Head of caudate nucleus (tissue), 42 donors: ENCODE measurements at places on chromosomes 11 and 22.

DNA sequence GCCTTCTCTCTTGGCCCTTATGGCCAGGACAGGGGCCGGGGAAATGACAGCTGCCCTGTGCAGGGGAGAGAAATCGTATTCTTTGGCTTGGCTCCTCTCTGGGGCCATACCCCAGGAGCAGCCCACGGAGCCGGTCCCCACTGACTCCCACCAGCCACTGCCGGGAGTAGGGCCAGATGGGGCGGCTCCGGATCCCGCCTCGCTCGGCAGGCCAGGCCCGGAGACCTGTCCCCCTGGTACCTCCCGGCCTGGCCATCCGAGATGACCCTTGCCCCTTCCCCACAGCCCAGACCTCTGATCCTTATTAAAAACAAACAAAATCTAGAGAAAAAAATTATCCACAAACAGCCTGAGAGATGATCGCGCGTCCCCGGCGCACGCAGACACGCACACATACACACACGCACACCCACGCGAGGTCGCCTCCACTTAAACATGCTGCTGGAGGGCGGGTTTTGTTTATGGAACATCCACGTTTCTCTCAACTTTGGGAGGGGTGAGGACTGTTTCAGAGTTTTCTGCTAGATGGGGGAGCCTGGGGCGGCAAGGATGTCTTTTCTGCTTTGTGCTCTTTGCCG is 59.1 kb downstream of the IGLL1 start:
- peak; percentile 43 for DNase-seq

DNA sequence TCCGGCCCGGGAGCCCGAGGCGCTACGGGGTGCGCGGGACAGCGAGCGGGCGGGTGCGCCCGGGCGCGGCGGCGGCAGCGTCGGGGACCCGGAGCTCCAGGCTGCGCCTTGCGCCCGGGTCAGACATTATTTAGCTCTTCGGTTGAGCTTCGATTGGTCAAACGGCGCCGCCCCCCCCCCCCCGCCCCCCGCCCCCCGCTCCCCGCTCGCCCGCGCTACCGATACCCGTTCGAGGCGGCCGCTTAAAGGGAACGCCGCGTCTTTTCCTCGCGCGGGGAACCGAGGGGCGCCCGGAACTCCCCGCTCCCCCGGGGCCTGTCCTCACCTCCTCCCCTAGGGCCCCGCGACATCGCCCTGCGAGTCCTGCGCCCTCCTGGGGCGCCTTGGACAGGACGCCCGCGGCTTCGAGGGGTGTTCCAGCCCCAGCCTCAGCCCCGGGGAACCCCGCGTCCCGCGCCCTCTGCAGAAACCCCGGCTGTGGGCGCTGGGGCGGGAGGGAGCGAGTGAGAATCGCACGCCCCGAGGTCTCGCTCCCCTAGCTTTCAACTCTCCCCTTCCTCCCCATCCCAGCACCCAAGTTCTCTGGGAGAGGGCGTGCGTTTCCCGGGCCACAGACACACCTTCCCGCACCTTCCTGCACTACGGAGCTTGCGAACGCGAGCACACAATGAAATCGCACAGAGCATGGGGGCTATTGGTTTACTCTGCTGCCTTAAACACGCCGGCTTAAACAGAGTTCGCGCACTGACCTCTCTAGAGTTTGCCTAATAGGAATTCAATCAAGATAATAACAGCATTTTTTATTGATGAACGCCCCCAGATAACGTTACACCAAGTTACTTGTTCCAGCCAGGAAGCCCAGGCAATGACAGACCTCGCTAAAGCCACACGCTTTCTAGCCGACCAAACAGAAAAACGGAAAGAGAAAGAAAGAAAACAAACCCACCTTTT is at the start of gene BDNF:
Gene BDNF (minus strand): TSS at position 105 of the 951 bp plus-strand sequence. CDS start 41,891 bp downstream, outside the sequence.
- DNase-seq, result no peak

DNA sequence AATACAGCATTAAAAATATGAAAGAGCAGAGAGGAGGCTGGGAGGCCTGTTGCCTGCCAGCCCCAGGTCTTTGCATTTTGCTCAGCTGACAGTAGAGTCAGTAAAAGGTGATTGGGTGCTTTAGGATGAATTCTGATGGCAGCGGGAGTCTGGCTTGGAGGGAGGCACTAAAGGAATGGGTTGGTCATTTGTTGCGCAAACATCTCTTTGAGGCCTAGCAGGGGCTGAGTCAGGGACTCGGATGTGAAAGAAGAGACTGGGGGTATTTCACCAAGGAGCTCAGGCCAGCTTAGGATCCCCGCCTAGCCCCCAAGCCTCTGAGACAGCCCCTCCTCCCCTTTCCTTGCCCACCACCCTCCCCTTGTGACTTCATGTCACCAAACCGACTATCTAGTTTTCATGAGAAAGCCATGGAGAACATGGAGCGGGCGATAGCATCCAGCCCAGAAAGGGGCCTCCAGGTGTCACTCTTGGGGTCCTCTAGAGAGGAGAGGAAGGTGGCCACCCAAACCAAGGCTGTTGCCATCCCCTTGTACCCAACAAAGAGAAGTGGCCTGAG is 9.7 kb downstream of the DGKZ start:
- peak; percentile 49 for DNase-seq

DNA sequence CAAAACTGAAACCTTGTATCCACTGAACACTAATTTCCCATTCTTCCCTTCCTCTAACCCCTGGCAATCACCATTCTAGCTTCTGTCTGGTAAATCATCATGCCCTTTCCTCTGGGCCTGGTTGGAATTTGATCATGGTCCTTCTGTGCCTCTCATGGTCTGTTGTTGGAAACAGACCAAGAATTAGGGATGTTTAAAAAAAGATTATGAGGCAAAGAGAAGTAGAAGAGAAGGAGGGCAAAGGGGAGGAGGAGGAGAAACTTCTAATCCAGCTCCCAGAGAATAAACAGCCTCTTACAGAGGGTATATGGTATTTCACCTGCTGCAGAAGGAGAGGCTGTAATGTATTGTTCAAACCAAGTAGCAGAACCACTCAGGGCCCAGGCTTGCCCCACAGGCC is 10.6 kb downstream of the BCO2 start:
- no peak for DNase-seq

DNA sequence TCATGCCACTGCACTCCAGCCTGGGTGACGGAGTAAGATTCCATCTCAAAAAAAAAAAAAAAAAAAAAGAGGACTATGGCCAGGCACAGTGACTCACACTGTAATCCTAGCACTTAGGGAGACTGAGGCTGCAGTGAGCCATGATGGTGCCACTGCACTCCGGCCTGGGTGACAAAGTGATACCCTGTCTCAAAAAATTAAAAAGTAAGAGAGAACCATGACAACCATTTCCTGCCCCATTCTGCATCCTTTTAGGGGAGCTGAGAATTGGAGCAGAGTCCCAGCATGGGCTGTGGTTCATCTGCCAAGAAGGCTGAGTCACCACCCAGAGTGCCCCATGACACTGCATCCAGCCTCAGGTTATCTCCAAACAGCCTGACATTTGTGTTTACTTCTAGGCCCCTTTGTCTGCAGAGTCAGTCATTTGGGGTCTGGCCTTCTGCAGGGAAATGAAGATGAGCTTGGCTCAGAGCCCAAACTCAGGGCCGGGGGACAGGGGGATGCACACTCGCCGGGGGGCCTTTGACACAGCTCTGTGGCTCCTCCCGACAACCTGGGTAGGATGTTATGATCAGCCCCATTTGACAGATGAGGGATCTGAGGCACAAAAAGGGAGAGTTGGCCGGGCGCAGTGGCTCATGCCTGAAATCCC is 4.7 kb downstream of the CSDC2 start:
- no peak for DNase-seq

GRCh38 chr11:10592331-10592730 is 23.9 kb upstream of the LYVE1 start:
- DNase-seq, result no peak

- DNase-seq, result no peak
Measured at GRCh38 chr11:28858076-28858475, 749.9 kb downstream of the METTL15 start.

GRCh38 chr11:47067401-47067800 is 109.3 kb downstream of the ARFGAP2 start:
- no peak for DNase-seq

- DNase-seq, result no peak
Measured at GRCh38 chr11:11081776-11082175, 223.9 kb upstream of the ZBED5 start.

DNA sequence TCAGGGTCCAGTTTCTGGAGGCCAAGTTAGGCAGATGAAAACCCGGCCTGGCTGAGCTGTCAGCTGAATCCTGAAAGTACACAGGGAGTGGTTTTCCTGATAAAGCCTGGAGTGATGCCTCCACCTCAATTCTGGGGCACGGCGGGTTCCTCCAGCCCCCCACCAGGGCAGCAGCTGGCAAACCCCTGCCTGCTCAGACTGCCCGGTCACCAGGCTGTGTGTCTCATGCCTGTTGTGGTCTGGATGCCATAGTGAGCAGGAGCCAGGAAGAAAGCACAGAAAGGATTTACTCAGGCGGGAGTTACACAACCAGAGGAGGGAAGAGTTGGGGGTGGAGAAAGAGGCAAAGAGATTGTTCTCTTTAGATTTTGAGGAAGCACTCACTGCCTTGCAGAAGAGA is 119.9 kb upstream of the RASSF10 start:
- no peak for DNase-seq

GRCh38 chr22:42086051-42086450 is 4.5 kb downstream of the NDUFA6 start:
- DNase-seq, result no peak

- DNase-seq, result no peak
Measured at GRCh38 chr11:77213589-77214428, 85.8 kb downstream of the MYO7A start.

DNA sequence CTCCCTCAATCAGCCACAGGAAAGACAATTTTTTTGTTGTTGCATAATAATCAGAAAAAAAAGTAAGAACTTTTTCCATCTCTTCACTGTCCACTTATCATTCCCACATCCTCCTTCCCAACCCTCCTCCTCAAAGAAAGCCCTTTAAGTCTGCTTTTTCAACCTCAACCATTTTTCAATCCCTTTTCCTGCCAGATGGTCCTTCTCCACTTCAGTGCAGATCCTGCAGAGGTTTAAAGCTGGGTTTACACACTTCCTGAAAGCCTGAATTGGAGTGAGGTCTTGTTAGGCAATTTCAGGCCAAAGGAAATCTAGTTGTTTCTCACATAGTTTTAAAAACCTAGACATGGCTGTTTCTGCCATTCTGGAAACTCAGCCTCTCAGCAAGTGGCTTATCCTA is 78.3 kb downstream of the RPL27A start:
- DNase-seq, result no peak

- DNase-seq, result no peak
Measured at GRCh38 chr11:25890626-25891260, 441.2 kb upstream of the ANO3 start.

DNA sequence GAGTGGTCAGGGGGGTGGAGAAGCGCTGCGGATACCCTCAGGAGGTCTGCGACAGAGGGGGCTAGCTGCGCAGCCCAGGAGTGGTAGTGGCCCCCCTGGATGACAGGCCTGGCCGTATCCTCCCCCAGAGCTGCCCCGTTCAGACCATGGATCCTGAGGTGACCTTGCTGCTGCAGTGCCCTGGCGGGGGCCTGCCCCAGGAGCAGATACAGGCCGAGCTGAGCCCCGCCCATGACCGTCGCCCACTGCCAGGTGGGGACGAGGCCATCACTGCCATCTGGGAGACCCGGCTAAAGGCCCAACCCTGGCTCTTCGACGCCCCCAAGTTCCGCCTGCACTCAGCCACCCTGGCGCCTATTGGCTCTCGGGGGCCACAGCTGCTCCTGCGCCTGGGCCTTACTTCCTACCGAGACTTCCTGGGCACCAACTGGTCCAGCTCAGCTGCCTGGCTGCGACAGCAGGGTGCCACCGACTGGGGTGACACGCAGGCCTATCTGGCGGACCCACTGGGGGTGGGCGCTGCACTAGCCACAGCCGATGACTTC is 505 bp downstream of the NUDT22 start:
- no peak for DNase-seq

DNA sequence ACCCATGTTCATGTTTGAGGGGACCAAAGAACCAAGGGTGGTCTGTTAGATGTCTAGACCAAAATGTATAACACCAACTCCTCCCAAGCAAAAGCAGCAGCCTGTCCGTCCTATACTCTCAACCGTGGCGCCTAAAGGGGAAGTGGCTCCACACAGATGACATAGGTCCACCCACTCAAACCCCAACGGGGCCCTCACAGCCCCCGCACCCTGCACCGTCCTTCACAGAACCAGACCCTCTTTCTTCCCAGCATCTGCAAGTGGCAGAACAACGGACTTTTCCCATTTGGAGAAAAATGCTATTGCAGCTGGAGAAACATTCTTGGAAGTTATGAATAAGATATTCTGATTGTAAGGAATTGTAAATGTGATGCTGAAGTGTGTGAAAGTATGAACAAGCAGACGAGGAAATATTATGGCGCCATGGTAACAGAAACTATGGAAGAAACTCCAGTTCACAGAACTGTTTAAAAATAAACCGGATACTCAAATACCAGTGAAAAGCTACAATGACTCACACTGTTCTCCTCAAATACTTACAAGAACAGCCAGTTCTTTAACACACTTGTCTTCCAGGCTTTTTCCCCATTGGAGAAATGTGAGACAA is 76.5 kb upstream of the ARFGAP3 start:
- DNase-seq, result peak; percentile 34
